A549 treated with AZD2906 at 1 μM for 4 hours (cell line): ENCODE measurements at places on chromosomes 6 and 20. TPM values are rescaled to one million over a fixed set of nuclear protein-coding genes. Genes with fewer than 3 reads are reported as not detected.

Gene AGPAT1
- 35.3 to 43.1 TPM (median 42.4 TPM) in 5 replicates for total RNA-seq

Gene ID4
- total RNA-seq, result 0.48 to 1.0 TPM (median 0.86 TPM) in 5 replicates

Gene TCP11
- not detected in 5 replicates for total RNA-seq

Gene IL20RA
- total RNA-seq, result 0.06 to 0.14 TPM in 2 of 5 replicates, not detected in the others

Gene TMEM244
- not detected in 5 replicates for total RNA-seq

Gene MTFR2
- 11.2 to 12.0 TPM (median 11.6 TPM) in 5 replicates for total RNA-seq
